ENCODE measurements at places on chromosomes 6 and 20.

- DNase-seq, result peak; percentile 69
These were observed 6.7 kb upstream of the IFT52 start for GRCh38 chr20:43583982-43584432.

DNA sequence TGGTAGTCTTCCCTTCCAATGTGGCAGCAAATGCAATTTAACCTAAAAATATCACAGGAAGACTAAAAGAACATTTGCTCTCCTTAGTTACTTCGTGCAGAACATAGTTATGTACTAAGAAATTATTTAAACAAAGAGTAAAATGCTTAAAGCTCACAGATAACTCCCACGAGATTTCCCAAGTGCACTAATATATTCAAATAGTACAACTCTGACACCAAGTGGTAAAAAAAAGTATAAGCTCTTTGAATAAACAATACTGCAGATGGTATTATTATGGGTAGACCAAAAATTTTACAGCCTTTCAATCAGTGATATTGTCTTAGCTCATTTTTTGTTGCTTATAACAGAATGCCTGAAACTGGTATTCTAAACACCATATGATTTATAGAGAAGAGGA is 52.8 kb upstream of the FILIP1 start:
- no peak for DNase-seq

DNA sequence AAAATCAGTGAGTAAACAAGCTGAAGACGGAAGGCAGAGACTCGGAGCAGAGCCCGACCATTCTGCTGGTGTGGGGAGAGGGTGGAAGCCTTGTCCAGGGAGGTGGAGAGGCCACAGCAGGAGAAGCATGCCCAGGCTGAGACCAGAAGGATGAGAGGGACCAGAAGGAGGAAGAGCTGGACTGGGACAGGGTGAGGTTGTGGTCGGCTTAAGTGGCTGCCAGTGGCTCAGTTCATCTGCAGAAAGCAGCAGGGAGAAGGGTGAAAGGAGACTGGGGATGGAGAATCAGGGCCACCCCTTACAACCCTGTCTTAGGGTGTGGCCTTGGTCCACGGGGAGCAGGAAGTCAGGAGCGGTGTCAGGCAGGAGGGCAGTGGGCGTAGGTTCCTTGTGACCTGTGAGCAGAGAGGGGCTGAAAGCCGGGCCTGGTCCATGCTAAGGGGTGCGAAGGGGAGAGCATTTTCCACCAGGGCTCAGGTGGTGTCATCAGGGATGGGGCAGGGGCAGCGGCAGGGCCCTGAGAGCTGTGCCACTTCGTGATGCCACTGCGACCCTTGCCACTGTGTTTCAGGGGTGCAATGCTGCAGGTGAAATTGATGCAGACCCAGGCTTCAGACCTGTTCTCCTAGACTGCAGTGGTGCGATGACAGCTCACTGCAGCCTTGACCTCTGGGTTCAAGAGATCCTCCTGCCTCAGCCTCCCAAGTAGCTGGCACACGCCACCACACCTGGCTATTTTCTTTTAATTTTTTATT is 81.1 kb downstream of the TTLL2 start:
- no peak for DNase-seq

- no peak for DNase-seq
These were observed 598.8 kb downstream of the MAFB start for GRCh38 chr20:40090236-40090635.

DNA sequence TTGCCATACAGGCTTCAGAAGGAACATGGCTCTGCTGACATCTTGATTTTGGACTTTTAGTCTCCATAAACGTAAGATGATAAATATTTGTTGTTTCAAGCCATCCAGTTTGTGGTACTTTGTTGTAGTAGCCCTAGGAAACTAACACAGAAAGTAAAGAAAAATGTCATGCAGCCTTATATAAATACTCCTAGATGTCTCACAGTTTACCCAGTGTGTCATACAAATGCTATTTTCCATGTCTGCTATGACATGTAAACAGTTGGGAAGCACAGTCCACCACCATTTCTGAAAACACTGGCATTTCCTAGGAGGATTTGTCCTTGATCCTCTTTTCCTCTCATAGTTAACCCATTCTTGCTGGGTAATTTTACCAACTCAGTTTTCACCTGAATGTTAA is 30.6 kb upstream of the ME1 start:
- no peak for DNase-seq

GRCh38 chr6:22019857-22020256 is 277.0 kb downstream of the PRL start:
- DNase-seq, result no peak

GRCh38 chr6:1991332-1991878 is 254.0 kb downstream of the GMDS start:
- no peak for DNase-seq

GRCh38 chr6:88725111-88725975 is 238.1 kb downstream of the RNGTT start:
- no peak for DNase-seq

GRCh38 chr6:43454290-43454695 is 1.1 kb downstream of the DLK2 start:
- no peak for DNase-seq

DNA sequence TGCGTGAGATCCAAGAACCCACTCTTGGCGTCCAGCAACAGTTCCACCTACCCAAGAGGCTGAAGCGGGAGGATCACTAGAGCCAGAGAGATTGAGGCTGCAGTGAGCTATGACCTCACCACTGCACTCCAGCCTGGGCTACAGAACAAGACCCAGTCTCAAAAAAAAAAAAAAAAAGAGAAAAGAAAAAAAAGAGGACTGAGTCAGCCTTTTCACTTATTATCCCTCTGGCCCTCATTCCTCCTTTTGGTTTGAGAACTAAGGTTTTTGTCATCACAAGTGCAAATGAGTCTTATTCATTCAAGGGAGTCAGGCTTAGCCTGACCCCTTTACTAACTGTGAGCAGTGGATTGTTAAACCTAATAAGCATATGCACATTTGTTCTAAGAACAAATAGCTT is 37.9 kb upstream of the JARID2 start:
- DNase-seq, result no peak

DNA sequence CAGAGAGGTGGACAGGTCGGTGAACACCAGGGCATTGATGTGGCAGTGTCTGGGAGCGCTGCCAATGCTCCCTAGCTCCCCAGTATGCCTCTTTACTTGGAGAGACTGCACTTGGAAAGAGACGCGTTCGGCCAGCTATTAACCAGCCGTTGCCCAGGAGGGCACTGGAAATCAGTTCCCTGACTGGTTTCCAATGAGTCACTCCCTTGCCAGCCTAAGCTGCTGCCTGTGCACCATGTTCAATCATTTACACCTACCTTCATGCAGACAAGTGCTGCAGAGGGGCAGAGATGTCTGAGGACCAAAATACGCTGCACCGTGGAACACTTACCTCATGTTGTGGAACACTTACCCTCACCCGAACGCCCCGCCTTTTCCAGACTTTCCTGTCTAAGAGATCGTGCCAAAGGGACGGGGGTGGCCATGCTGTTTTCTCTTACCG is 151.6 kb downstream of the SOBP start:
- DNase-seq, result no peak

- DNase-seq, result no peak
These were observed 41.5 kb upstream of the TENT5A start for GRCh38 chr6:81793821-81794475.

- no peak for DNase-seq
These were observed 225.3 kb upstream of the FAM83B start for GRCh38 chr6:54621285-54621684.
